ENCODE measurements at places on chromosomes 5 and 9.

DNA sequence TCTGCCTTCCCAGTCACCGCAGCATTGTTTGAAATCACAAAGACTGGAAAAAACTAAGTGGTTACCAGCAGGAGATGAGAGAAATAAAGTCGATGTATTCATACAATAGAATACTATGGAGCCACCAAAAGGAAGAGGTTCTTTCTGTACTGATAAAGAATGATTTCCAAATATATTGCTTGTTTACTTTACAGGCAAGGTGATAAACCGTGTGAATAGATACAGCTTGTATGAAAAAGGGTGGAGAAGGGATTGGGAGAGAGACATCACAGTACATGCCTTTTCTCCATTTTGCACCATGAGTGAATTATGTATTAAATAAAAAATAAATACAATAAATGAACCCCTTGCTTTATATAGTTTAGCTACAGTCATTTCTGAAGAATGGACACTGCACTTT, 91.7 kb downstream of the RFK start:
- DNase-seq, result no peak

DNA sequence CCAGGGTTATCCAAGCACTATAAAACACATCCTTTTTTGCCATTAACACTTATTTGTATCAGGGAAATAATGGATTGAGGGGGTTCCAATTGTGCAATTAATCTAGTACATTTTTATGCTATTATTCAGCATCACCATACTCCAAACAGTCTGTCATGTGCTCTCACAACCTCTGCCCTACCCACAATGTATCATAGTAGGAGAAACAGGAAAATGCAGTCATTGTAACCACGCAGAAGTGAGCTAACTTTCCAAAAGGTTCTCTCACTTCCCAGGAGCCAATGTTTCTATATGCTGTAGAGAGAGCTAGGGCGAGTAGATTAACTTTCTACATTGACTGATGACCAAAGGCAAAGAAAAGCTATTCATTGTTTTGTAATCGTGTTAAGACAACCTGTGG, 29.8 kb downstream of the DAB2 start:
- no peak for DNase-seq

- no peak for DNase-seq
These were observed 298.5 kb downstream of the MAST4 start for GRCh38 chr5:66894480-66895240.

DNA sequence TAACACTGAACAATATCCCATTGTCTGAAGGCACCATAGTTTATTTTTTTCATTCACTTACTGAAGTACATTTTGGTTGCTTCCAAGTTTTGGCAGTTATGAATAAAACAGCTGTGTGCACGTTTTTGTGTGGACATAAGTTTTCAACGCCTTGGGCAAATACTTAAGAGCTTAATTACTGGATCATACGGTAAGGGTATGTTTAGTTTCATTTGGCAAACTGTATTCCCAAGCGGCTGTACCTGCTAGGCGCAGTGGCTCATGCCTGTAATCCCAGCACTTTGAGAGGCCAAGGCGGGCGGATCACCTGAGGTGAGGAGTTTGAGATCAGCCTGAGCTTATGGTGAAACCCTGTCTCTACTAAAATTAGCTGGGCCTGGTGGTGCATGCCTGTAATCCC, 63.7 kb upstream of the FAM120A start:
- no peak for DNase-seq

GRCh38 chr5:9479361-9479760, 66.5 kb downstream of the SEMA5A start:
- no peak for DNase-seq

- no peak for DNase-seq
These were observed 1503.0 kb downstream of the EFNA5 start for GRCh38 chr5:106167766-106168165.

Data from stimulated activated CD4-positive, alpha-beta T cell treated with anti-CD3 and anti-CD28 coated beads, TNF-alpha, amount 100 ng/mL, for 4 hours (primary cell).